ENCODE measurements at places on chromosomes 5 and 9.

GRCh38 chr9:106869458-106869857, 6.5 kb downstream of the ZNF462 start:
- no peak for DNase-seq

- no peak for DNase-seq
Measured at GRCh38 chr9:80285326-80285725, 713.6 kb downstream of the TLE4 start.

DNA sequence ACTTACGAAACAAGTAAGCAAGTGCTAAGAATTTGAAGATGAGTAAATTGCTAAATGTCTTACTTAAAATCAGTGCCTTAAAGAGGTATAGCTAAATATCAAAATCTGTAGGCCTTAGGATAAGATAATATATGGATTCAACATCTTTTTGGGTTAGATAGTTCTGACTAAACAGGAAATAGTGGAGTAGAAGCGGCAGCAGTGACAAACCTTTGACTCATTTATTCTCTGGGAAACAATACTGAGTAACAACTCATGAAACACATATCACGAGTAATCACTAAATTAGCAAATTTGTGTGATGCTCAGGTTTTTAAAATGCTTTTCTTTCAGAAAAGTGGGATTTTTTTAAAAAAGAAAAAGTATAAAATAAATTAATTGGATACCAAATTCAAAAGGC, 762.1 kb upstream of the TYRP1 start:
- no peak for DNase-seq

DNA sequence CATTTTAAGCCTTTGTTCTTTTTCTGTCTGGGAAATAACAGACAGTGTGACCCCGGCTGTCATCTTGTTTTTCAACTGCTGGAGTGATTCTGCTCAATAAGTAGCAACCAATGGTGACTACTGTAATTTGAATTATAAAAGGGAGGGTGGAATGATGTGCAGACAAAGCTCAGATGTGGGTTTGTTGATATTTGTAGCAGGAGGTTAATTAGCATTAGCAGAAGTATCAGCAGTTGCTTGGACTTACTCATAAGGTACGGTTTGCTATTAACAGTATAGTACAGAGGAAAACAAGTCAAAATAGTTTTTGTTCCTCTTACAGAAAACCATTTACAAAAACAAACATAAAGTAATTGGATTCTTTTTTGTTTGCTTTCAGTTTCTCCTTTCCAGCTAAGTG, 140.4 kb downstream of the TUSC1 start:
- no peak for DNase-seq

DNA sequence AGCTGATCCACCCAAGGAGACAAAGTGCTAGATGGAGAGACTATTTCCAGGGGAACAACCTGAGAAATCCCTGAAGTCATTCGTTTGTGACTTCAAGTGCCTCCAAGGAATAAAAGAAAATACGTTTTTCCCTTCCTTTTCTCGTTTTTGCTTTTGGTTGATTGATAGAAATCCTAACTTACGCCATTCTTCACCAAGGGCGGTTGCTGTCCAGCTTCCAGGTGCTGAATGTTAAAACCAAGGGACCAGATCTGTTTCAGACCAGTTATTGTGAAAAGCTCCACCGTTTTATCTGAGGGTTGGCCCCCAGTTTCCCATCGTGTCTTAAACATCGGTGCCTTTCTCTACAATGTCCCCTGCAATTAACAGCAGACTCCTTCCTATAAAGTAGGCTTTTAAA, 600.7 kb upstream of the SGCD start:
- DNase-seq, result no peak

DNA sequence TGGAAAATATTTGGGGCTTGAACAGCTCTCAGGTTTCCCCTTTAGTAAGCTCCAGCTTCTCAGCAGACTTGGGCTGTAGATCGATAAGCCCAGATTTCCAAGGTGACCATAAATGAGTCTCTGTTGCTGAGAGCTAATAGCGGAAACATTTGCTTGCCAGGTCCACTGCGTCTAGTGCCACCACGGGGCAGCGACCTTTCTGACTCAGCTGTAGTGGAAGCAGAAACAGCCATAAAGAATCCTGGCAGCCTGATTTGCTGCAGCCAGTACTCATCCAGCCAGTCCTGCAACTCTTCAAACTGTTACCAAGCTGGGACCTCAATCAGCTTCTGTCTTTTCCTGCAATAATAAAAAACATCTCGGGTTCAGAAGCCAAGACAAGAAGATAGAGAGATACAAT, 241.7 kb downstream of the DOCK8 start:
- no peak for DNase-seq

- DNase-seq, result no peak
Measured at GRCh38 chr5:159849437-159850083, 66.7 kb upstream of the ADRA1B start.

DNA sequence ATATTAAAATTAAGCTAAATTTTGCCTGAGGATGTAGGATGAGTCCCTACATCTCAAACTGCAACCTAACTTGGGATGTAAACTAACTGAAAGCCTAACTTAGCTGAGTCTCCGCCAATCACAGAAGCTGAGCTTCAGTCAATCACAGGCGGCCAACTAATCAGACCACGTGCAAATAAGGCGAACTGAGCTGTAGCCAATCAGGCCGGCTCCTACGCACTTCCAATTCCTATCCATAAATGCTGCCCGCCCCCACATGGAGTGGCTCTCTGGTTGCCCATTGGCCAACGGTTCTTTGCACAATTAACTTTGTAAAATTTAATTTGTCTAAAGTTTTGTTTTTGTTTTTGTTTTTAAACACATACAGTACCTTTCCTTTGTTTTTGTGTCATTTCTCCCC, 13.9 kb upstream of the GPX8 start:
- DNase-seq, result no peak

GRCh38 chr9:107948601-107949000, 459.0 kb upstream of the KLF4 start:
- DNase-seq, result no peak

DNA sequence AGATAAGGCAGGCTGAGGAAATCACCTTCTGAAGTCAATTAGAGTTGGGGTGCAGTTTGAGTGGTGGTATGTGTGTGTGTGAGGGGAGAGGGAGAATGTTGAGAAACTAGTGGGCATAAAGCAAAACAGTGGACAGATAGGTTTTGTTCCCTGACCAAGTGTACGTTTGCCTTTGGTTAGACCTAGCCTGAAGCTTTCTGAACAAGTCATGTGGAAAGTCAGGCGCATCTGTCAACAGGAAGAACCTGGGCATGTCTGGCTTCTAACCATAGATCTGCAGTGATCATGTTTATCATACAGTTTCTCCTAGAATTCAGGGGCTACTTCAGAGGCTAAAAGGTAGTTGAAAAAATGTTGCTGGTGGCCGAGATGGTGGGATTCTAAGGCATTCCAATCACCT, 143.2 kb upstream of the PCA3 start:
- DNase-seq, result no peak

- DNase-seq, result no peak
Measured at GRCh38 chr5:58224221-58224620, 235.7 kb downstream of the PLK2 start.

DNA sequence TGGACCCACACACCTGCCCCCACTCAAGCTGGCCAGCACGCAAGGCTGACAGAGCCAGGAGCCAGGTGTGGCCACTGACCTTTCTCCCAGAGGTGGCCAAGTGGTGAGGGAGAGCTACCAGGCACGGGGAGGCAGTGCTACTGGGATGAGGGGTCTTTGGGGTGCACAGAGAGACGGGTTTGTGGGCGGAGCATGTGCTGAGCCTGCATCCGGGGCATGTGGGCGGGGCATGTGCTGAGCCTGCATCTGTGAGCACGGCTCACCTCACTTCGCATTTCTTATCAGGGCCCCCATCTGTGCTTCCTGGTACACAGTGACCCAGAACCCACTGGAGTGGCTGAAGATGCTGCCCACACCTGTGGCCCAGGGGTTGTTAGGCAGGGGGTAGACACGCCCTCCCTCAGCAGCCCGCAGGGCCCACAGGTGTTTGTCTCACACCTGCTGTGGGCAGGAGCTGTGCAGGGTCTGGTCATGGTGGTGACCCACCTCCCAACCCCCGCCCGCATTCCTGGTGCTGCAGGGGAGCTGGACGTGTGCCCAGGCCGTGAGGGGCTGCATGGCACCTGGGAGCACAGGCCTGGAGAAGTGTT, 21.5 kb downstream of the CCDC187 start:
- DNase-seq, result no peak

DNA sequence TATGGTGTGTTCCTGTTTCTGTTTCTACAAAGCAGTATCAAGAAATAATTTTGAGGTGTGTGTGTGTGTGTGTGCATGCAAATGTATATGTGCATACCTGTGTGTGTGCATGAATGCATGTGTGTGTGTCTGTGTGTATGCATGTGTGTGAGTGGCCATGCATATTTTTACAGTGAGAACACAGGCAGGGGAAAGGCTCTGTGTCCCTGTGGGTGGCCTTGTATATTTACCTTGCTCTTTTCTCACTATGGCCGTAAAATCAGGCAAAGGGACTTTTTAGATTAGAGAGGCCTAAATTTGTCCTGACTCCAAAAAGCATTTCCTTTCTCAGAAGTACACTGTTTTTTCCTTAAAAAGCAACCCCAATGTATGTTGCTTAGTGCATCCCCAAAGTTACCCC, 293.4 kb downstream of the MARCHF11 start:
- no peak for DNase-seq

GRCh38 chr9:99851500-99851822, 29.8 kb downstream of the NR4A3 start:
- DNase-seq, result no peak

DNA sequence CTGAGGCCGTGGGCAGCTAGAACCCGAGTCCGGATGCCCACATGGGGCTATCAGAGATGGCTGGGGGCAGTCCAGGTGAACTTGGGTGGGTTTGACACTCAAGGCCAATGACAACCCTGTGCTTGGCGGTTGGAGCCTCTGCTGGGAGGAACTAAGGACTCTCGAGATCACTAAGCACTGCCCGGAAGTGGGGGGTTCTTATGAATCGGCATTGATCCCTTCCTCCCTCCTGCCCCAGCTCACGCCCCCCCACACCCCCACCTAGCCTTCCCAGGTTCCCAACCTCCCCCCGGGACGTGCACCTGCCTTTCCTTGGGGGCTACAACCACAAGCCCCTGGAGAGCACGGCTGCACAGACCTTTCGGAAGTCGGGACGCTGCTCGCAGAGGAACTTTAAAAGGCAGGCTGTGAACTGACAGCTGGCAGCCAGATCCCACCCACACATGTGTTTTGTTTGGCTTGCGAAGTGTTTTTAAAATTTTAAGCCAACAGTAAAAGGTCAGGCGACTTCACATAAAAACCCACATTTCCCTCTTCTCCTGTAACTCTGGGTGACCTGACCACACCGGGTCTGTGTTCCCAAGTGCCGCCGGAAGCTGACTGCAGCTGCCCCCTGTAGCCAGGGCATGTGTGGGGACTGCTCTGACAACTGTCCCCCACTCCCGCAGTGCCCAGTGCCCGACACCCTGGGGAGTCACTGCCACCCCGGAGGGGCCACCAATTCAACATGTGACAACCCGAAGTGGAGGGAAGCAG, 5.1 kb upstream of the RALGDS start:
- DNase-seq, result no peak

GRCh38 chr9:2758898-2759510, 41.7 kb downstream of the KCNV2 start:
- DNase-seq, result no peak

DNA sequence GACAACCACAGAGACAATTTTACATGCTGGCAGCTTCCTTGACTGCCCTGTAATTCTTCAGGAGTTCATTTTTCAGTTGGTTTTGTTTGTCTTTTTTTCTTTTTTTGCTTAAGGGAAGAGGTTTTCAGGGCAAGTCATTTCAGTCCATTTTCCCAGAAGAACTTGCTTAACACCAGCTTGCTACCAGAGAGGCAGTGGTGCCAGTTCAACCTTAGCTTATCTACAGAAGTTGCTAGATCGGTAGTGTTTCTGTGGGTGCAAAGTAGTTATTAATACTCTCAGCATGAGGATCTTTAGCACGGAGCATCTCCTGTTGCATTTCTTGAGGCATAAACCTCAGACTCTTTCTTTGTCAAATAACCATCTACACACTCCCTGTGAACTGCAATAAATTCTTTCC, 1.1 kb downstream of the SPEF2 start:
- no peak for DNase-seq

GRCh38 chr9:129141066-129142041, 30.1 kb downstream of the PTPA start:
- no peak for DNase-seq

- DNase-seq, result no peak
Measured at GRCh38 chr5:56123531-56124243, 109.4 kb downstream of the ANKRD55 start.

Data from stimulated activated CD4-positive, alpha-beta T cell treated with anti-CD3 and anti-CD28 coated beads, Interleukin-4, amount 100 ng/mL, for 1 hour (primary cell).